Left renal pelvis (tissue), 4 donors: ENCODE measurements at places on chromosomes 7 and 10. TPM values are rescaled to one million over a fixed set of nuclear protein-coding genes. Genes with fewer than 3 reads are reported as not detected.

Gene ITIH5
- 26.5 TPM for polyA plus RNA-seq

GRCh38 chr10:131275691-131276090, 35.8 kb downstream of the TCERG1L start:
- DNase-seq, result no peak

GRCh38 chr7:12805957-12806356, 118.5 kb downstream of the ARL4A start:
- DNase-seq, result no peak

- no peak for DNase-seq
Observed at GRCh38 chr10:48390933-48391845, 84.7 kb downstream of the MAPK8 start.

- no peak for DNase-seq
Observed at GRCh38 chr10:79375321-79376077, 28.2 kb downstream of the PPIF start.
